ENCODE measurements at places on chromosomes 13 and 19.

DNA sequence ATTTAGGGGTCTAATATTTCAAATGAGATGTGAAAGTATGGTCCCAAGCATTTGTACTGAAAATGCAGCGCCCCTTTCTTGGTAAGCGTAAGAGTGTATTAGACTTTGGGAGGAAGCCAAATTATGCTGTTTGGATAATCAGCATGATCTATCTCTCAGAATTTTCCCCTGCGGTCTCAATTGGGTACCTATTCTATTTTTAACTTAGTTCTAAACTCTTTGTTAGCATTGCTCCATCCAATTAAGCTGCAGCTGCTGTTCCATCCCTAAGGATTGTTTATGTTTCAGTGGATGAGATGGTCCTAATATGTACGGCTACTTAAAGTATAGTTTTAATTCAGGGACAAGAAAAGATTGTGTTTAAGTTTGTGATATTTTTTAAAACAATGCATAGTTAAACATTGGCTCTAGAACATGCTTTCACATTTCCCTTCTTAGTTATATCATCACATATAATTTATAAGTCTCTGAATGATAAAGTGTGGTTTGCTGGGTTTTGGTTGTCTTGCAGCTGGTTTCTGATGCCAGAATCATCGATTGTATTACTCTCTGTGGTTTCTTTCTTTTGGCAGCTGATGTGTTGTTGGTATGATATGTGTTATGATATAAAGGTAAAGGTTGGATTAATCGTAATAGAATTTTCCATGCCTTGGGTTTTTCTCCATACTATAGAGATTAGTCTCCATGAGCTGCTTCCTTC, 15.0 kb downstream of the POLR1D start:
- DNase-seq: no peak

- DNase-seq: no peak
Observed at GRCh38 chr13:77908531-77908930, 10.1 kb downstream of the EDNRB start.

GRCh38 chr19:37943480-37943879, 36.5 kb downstream of the SIPA1L3 start:
- DNase-seq: no peak

DNA sequence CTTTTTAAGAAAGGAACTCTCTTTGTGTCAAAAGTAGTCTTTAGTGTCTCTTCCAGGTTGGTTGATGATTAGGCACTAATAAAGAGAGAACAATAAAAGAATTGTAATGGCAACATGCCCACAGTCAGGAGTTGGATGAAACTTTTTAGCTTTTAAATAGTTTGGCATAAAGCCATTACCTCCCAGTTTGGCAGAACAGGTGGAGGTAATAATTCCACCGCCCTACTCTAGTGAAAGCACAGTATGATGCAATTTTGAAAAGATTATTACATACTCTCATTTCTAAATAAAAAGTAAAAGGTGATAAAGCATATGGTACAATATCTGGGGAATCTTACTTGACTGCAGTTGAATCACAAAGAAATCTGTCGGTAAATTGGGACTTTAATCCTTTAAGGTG, 497.6 kb downstream of the SUCLA2 start:
- no peak for DNase-seq

DNA sequence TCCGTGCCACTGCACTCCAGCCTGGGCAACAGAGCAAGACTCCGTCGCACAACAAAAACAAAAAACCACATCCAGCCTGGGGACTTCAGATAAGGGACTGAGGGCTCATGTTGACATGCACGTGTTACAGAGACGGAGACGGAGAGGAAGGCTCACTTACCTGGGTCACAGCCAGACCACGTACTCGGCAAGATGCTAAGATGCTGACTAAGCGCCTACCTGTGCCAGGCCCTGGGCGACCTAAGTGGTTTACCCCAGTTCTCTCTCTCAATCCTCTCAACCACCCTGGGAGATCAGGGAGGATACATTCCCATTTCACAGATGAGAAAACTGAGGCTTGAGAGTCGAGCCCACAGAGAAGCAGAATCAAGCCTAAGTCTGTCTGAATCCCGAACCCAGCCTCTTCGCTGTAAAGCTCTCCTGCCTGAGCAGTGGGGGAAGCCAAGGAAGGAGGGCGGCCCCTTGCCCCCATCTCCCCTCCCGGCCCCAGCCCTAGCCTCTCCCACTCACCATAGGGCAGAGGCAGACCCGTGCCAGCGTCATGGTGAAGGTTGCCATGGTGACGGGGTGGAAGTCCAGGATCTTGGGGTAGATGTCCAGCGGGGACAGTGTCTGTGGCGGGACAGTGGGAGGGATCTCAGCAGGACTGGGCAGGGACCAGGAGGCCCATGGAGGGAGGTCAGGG, 13.5 kb downstream of the ERCC2 start:
- DNase-seq: no peak
